Muscle of leg (tissue), 16 donors: ENCODE measurements at places on chromosomes 3 and 15. TPM values are rescaled to one million over a fixed set of nuclear protein-coding genes. Genes with fewer than 3 reads are reported as not detected.

- DNase-seq: no peak
Measured at GRCh38 chr3:76061654-76062053, 276.3 kb upstream of the ZNF717 start.

- DNase-seq: no peak
Measured at GRCh38 chr3:101252945-101253344, 67.4 kb downstream of the IMPG2 start.

DNA sequence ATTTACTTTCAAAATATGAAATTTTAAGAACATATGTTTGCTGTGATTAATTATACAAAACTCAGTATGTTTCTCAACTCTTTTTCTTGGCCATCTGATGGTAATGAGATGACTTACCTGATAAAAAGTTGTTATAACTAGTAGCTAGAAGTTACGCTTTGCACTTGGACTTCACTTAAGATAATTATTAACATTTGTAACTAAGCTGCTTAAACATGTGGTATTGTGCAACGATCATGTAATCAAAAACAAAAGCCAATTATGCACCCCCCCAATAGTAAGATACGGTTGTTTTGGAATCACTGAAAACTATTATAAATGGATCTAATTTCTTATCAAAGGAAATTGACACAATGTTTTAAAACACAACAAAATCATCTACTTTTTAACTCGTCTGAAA is 342.9 kb downstream of the CNTN3 start:
- DNase-seq: no peak

DNA sequence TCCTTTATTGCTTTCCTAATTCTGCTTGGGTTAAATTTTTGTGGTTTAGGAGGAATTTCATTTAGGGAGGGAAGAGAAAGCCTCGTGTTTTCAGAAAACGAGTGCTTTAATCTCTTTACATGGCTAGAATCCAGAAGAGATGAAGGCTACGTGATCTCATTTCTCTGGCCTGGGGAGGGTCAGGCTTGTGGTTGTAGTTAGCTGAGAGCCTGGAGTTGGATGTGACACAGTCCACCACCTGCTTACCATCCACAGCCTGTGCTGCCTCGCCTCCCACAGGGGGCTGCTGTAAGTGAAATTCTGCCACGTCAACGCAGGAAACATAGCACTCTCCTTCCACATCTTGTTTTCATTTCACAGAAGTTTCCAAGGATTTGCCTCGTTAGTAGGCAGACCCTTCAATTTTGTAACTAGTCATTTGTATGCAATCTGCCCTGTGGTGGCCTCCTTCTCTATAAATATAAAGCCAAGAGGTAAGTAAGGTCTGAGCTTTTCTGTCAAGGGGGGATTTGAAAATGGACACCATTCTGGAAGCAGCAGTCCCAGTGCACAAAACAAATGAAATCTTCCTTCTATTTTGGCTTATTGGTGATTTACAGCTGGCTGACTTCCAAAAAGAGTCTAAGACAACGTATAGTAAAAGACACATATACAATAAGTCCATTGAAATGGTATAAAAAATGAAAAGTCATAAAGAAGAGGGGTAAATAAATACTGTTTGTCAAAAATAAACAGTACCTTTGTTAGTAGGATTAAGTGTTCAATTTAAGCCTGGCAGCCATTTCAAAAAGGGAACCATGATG is 3.4 kb downstream of the GXYLT2 start:
- peak; percentile 92 for DNase-seq

- DNase-seq: peak; percentile 84
Measured at GRCh38 chr3:158725348-158726011, 6.8 kb downstream of the RARRES1 start.

DNA sequence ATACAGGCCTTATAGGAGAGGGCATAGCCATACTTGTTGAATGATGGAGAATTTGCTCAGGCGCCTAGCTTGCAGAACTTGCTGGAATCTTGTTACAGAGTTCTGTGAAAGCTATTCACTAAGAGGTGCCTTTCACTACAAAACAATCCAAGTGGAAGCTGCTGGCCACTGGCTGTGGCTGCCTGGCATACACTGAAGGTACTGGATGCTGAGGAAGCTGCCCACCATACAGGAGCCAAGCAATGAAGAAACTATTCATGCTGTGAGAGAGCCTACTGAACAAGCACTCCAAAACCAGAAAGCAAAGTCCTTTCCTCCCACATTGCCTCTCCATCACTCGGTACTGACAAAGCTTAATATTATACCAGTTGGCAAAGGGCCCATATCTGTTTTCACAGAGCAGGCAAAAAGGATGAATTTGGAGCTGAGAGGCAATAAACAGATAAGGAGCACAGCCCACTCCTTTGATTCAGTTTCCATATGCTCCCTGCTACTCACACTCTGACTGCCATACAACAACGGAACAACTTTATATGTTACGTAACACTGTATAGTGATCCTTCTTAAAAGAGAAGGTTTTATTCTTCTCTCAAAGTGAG is 192.6 kb upstream of the ALCAM start:
- DNase-seq: peak; percentile 15

DNA sequence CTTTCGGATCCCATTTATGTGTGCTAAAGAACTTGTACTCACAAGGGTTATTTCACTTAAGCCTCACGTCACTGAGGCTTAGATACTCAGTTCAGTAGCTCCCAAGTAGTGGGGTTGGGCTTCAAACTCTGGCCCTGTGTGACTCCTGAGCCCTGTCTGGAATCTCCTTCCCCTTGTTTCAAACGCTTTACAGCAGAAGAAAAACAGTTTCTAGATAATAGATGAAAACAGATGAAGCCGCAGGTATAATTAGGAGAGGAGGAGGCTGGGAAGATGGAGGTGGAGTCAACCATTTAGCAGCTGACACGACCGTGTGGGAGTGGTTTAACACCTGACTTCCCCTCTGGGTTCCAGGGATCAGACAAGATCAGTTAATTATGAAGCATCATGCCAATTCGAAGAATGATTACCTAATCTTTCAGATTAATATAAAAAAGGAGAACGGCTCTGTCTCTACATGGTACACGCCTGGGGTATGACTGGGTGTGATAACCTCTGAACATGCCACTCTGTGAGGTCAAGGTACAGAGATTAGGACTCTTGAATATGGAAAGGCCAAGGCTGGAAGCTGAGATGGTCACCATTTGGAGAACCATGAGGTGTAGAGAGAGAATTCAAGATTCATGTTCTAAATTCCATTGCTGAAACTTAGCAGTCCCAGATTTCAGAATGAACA is 31.1 kb downstream of the TPM1 start:
- no peak for DNase-seq

GRCh38 chr3:52248816-52249547 is 3.4 kb downstream of the PPM1M start:
- no peak for DNase-seq

DNA sequence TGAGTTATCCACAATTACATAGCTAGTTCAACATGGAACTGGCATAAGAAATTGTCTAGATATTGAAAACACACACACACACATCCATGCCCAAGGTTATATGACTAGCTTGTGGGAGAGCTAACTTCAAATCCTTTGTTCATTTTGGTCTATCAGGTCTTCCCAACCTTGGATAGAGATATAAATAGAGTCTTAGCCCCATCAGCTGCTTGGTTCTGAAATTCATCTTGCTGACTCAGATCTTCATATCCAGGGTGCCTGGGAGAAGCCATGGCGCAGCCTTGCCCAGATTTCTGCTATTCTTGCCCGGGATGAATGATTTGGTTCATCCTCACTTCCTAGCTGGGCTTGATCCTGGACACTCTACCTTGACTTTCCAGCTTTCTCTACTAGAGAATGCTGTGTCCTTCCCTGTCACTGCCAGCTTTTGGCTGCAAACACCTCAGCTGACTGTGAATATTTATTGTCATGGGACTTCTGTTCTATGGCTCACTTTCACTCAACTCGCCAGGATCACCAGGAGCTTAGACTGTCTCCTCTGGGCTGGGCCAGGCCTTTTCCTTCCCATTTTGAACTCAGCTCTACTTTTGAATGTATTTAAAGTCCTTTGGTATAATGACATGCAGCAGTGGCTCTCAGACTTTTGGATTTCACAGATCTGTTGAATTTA is 324.4 kb downstream of the AGBL1 start:
- no peak for DNase-seq

DNA sequence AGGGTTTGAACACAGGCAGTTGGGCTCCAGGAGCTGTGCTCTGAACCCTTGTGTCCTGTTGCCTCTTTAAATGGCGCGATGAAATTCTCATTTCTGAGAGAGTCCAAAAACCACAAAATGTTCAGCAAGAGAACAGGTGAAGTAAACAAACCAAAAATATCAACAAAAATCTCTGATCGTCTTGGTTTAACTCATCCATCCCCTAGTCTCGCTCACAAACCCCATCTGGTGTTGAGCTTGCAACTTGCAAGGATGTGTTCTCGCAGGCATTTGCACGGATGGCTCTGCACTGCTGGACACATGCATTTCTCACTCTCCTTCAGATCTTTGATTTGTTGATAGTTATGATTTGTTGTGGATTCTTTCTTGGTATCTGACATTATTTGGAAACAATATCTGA is 31.1 kb downstream of the FAH start:
- peak; percentile 16 for DNase-seq

DNA sequence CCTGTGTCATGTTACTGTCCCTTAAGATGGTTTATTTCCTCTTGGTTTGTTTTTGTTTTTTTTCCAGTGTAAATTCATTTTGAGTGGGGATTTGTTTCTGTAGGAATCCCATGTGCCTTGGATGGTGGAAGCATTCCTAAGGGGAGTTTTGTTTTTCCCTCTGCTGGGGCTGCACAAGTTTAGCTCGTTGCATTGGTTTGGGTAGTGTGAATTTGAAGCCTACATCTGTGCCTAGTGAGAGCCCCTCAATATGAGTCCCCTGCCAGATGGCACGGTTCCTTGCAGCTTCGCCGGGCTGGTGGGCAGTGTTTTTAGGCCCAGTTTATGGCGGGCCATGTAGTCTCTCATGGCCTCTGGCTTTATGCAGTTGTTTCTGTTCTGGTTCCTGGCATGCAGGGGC is 17.7 kb downstream of the ARID3B start:
- DNase-seq: no peak

The ACAP2 gene
- 33.7 TPM for total RNA-seq

The GNAT1 gene
- total RNA-seq: not detected

The POPDC2 gene
- 16.1 TPM for total RNA-seq

The RASGRP1 gene
- 0.35 TPM for total RNA-seq

The CHST13 gene
- 0.18 TPM for total RNA-seq
